Activated CD8-positive, alpha-beta memory T cell treated with anti-CD3 and anti-CD28 coated beads for 24 hours (primary cell): ENCODE measurements at places on chromosomes 4 and X.

- DNase-seq, result no peak
These were observed 15.3 kb upstream of the PITX2 start for GRCh38 chr4:110638089-110638746.

GRCh38 chrX:154802947-154803346 is 2.3 kb downstream of the MPP1 start:
- no peak for DNase-seq

- no peak for DNase-seq
These were observed 89.7 kb downstream of the GEMIN8 start for GRCh38 chrX:13939741-13940597.

- no peak for DNase-seq
These were observed 1041.2 kb upstream of the INTU start for GRCh38 chr4:126591583-126591982.

DNA sequence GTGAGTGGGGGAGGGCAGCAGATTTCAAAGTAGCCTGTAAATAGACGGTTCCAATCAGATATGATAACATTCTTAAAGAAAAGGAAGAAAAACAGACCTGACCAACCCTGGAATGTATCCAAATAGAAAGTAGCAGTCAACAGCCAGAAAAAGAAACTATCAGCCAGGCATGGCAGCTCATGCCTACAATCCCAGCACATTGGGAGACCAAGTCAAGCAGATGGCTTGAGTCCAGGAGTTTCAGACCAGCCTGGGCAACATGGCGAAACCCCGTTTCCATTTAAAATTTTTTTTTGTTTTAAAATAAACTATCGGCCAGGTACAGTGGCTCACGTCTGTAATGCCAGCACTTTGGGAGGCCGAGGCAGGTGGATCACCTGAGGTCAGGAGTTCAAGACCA is 125.0 kb downstream of the THOC2 start:
- no peak for DNase-seq
